Thymus (tissue), 14 donors: ENCODE measurements at places on chromosomes 5 and 9. TPM values are rescaled to one million over a fixed set of nuclear protein-coding genes. Genes with fewer than 3 reads are reported as not detected.

Gene SPATA31E1
- total RNA-seq: not detected

GRCh38 chr5:73378070-73378469, 70.5 kb downstream of the FOXD1 start:
- no peak for DNase-seq
- H3K36me3 ChIP-seq: no peaks in the 10 kb centered on the region
- peaks cover 5% of the 10 kb centered on the region for H3K4me1 ChIP-seq
- H3K27ac ChIP-seq: no peak overlapping the region

Gene KIAA0825
- total RNA-seq: 3.1 TPM

DNA sequence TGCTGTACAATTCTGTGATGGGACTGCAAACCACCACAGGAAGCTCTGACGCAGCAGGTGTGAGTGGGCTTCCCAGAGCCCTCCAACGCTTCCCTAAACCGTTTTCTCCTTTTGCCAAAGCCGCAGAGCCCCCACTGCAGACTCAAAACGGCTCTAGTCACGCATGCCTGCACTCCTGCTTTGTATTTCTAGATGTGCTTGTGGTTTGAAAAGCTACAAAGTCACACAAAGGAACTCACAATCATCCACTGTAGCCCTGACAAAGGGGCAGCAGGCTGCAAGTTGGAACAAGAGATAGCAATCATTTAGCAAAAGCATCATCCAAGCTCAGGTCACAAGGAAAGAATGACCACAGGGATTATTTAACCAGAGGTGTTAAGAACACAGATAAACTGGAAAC, 79.3 kb downstream of the PTPN3 start:
- peaks cover 43% of the 10 kb centered on the region for H3K4me1 ChIP-seq
- peak overlapping the region; percentile 61 for H3K27ac ChIP-seq
- no peaks in the 10 kb centered on the region for H3K36me3 ChIP-seq
- H3K4me3 ChIP-seq: no peak overlapping the region
- no peaks in the 10 kb centered on the region for H3K27me3 ChIP-seq

GRCh38 chr5:131109540-131110255, 55.4 kb downstream of the HINT1 start:
- no peak overlapping the region for H3K27ac ChIP-seq
- no peak overlapping the region for H3K4me3 ChIP-seq
- H3K36me3 ChIP-seq: no peaks in the 10 kb centered on the region
- H3K27me3 ChIP-seq: no peaks in the 10 kb centered on the region
- no peaks in the 10 kb centered on the region for H3K4me1 ChIP-seq
- no peak for DNase-seq

- H3K36me3 ChIP-seq: no peaks in the 10 kb centered on the region
- H3K27me3 ChIP-seq: no peaks in the 10 kb centered on the region
- H3K4me1 ChIP-seq: peaks cover 8% of the 10 kb centered on the region
- H3K4me3 ChIP-seq: no peak overlapping the region
- no peak overlapping the region for H3K27ac ChIP-seq
- DNase-seq: no peak
Observed at GRCh38 chr5:165188556-165189175, 1683.2 kb downstream of the MAT2B start.

- H3K27ac ChIP-seq: no peak overlapping the region
- no peak for DNase-seq
Observed at GRCh38 chr9:34810187-34810524, 100.2 kb upstream of the CCL21 start.

Gene OR13C4
- total RNA-seq: not detected

- H3K27ac ChIP-seq: no peak overlapping the region
- no peaks in the 10 kb centered on the region for H3K27me3 ChIP-seq
- no peak overlapping the region for H3K4me3 ChIP-seq
- H3K4me1 ChIP-seq: no peaks in the 10 kb centered on the region
- DNase-seq: no peak
Observed at GRCh38 chr9:38747067-38747466, 27.1 kb upstream of the FAM240B start.
